ENCODE measurements at places on chromosomes 1 and 21.
A peak's percentile ranks its signal among the peaks of the same experiment; 100 is the strongest.

GRCh38 chr1:8823295-8823664 lies 5.8 kb upstream of the RERE start:
- no peak for DNase-seq

DNA sequence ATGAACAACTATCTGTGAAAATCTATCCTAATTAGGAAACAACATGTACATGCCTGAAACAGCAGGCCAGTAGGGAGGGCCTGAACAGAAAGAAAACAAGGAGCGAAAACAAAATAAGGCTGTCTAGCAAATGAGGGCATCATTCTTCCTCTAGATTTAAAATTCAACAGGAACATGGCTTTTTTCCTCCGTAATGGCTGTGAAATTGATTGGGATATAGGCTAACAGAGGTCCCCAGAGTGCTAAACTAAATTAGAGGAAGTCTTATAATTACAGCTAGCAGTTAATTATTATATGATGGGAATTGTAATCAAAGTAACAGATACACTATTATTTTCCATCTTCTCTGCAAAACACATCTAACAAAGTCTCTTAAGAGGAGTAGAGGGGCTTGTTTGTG lies 51.7 kb upstream of the TIAM1 start:
- no peak for DNase-seq

- DNase-seq: no peak
These were observed 310.7 kb downstream of the DUSP10 start for GRCh38 chr1:221431068-221431651.

GRCh38 chr1:110481968-110482623 lies 31.1 kb downstream of the PROK1 start:
- DNase-seq: no peak

DNA sequence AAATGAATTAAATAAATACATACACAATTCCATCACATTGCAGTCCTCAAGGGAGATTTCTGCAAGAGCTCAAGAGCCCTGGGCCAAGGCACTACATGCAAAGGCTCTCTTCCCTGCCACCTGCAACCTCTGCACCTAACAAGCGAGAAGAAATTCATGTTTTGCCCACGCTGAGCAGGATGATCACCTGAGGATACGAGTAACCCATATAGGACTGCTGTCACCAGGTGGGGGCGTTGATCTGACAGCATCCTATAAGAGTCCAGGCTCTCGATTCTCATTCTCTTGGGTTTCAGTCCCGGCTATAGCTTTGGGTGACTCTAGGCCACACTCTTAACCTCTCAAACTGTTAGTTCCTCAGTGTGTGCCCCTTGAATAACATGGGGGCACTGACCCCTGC lies 18.7 kb upstream of the SPOCD1 start:
- DNase-seq: no peak

GRCh38 chr1:80593197-80593596 lies 1207.5 kb upstream of the ADGRL2 start:
- DNase-seq: no peak

GRCh38 chr1:214902636-214903320 lies 179.8 kb upstream of the KCNK2 start:
- DNase-seq: no peak

GRCh38 chr1:184518736-184519357 lies 132.0 kb downstream of the C1orf21 start:
- DNase-seq: no peak

- no peak for DNase-seq
These were observed 36.8 kb upstream of the PTPRF start for GRCh38 chr1:43493661-43494450.

GRCh38 chr1:176884911-176885310 lies 279.6 kb downstream of the ASTN1 start:
- DNase-seq: no peak

- no peak for DNase-seq
These were observed 24.4 kb downstream of the FTCD start for GRCh38 chr21:46130831-46131587.

DNA sequence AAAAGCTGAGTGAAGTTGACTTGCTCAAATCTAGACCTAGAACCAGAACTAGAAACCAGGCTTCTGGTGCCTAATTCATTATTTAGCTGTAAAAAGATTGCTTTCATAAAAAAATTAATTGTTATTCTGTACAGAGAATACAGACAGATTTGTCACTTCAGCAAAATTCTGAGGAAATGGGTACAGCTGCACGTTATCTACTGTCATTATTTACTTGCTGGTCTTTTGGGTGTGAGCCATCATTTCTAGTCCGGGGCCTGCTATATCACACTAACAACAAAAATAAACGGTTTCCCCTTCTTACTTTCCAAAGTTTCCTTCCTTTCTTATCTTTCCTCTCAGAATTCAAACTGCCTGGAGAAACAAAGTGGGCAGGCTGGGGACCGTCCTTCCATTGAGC lies 68.3 kb downstream of the PTGER3 start:
- no peak for DNase-seq

DNA sequence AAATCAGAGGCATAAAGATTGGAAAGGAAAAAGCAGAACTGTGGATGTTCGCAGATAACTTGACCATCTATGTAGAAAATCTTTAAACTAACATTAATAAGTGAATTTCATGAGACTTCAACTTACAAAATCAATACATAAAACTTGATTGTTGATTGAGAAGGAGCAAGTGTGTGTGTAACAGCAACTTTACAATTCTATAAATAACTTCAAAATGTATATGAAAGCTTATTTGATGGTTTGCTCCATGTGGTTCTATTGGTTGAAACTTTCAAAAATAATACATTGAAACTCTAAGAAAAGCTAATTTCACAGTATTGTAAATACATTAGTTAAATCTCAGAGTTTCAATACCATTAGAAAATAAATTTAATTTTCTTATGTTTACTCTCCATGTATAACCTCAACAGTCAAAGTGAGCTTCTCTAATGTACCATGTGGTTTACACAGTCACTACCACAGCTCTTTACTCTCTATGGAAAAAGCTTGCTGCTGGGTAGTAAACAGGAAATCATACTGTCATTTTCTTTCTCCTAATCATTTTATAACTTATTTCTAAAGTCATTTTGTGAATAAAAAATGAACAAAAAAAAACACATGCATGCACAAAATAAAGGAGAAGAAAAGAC lies 12.0 kb downstream of the AKT3 start:
- no peak for DNase-seq

DNA sequence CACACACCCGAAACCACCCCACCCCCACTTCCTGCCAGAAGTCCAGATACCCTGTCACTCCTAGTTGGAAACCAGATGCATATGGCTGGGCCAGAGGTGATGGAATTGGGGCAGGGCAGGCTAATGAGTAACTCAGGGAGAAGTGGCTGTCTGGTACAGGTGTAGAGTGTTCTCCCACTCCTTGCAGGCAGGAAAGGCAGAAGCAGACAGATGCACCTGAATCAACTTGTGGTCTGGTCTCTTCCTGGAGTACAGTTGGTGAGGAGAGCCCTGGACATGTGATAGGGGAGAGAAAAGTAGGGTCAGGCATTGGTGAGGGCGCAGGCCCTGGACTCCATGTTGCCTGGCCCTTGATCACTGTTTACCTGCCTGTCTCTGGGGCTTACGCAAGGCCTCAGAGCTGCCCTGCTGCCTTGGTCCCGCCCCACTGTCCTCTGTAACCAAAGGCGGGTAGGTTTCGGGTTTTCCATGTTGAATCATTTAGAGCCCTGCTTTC lies 2.5 kb downstream of the CGN start:
- DNase-seq: no peak

GRCh38 chr1:70617728-70618127 lies 206.7 kb downstream of the CTH start:
- no peak for DNase-seq

DNA sequence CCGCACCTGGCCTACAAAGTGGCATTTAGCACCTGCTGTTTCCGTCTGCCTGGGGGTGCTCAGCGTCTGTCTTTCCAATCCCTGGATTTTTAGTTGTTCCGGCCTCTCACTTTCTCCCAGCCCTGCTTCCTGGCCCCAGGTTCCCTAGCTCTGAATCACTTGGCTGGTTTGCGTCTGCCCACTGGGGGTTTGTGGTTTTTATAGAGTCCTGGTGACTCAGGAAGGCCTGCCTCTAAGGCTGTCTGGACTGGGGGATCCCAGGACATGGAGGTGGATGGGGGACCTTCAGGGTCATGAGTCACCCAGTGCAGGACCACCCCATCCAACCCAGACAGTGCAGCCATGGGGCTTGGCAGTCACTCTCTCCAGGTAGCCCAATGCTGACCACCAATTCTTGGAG lies 53.5 kb downstream of the MRPL37 start:
- DNase-seq: no peak

DNA sequence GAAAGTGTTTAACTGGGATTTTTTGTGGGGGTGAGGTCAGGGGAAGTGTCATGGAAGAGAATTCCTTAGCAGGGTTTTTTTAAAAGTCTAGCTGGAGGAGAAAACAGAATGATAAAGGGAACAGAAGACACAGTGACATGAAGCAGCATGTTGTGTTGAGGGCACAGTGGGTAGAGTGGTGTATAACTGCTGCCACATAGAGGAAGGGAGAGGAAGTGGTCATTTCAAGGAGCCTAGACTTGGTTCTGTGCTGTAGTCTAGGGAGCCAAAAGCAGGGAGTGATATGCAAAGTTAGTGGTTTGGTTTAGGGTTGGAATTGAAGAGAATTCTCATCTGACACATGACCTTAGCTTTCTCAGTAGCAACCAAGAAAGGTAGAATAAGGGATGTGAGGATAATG lies 10.2 kb downstream of the EEIG2 start:
- no peak for DNase-seq

DNA sequence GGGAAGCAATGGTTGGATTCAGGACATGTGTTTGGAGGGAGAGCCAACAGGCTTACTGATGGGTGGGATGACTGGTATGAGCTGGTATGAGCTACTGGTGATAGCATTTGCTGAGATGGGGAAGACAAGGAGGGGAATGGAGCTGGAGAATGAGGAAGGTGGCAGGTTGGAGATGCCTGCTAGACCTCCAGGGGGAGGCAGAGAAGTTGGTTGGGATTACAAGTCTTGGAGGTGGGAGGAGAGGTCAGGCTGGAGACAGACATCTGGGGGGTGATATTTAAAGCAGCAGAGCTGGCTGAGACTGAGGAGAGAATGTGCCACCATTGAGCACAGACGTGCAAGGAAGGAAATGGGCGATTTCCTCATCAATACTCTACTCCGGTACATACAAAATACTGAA lies 31.8 kb upstream of the ENO1 start:
- DNase-seq: no peak

- peak; percentile 71 for DNase-seq
These were observed 1.5 kb upstream of the S100A14 start for GRCh38 chr1:153617663-153618062.

DNA sequence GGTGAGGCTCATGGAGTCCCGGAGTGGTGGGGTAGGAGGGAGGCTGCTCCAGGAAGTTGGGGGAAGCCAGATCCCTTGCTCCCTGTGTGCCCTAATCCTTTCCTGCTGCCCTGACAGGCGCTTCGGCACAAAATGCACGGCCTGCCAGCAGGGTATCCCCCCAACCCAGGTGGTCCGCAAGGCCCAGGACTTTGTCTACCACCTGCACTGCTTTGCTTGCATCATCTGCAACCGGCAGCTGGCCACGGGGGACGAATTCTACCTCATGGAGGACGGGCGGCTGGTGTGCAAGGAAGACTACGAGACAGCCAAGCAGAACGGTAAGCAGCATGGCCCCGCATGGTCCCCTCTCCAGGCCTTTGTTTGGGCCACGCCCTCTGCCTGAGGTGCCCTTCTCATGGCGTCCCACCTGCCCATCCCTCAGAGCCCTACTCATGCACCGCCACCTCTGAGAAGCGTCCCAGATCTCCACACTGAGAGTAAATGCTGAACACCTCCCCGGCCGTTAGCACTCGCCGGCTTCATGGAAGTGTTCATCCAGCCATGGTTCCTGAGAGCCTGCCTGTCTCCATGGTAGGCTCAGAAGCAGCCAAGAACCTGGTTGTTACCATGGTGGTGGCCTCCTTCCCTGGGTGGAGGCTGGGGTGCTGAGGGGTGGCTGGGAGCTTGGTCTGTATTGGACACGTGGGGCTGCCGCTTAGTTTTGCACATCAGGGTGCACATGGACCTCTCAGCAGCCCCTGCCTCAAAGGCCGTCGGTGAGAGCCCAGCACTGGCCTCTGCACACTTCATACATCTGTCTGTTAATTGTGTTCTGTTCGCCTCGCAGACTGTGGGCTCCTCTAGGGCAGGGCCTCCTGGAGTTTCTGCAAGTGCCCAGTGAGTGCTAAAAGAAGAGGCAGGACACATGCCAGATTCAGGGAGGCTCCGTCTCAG lies 36.5 kb downstream of the LHX4 start:
- no peak for DNase-seq

DNA sequence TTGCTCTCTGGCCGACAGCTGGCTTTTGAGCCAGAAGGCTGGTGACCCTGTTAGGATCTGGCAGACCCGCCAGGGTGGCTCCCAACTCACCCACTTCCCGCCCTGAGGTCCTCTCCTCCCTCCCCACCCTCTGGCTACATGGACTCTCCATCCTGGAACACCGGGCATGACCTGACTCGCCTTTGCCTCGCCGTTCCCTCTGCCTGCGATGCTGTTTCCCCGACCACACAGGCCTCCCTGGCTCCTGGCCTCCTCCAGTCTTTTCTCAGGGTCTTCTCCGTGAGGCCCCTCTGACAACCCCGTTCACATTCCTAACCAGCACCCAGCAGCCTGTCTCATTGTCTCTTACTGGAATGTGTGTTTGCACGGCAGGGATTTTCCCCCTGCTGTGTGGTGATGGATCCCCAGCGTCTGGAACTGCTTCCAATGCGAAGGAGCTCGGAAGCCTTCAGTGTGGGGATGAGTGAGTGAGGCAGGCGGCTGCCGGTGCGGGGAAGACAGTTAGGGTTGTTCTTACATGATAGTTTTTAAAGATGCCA lies 46.0 kb upstream of the POFUT2 start:
- DNase-seq: no peak

GRCh38 chr1:229336345-229336744 lies 6.5 kb downstream of the CCSAP start:
- DNase-seq: no peak

All from SHP77 (cell line).